GM12864 (cell line): ENCODE measurements at places on chromosomes 2 and 18.

DNA sequence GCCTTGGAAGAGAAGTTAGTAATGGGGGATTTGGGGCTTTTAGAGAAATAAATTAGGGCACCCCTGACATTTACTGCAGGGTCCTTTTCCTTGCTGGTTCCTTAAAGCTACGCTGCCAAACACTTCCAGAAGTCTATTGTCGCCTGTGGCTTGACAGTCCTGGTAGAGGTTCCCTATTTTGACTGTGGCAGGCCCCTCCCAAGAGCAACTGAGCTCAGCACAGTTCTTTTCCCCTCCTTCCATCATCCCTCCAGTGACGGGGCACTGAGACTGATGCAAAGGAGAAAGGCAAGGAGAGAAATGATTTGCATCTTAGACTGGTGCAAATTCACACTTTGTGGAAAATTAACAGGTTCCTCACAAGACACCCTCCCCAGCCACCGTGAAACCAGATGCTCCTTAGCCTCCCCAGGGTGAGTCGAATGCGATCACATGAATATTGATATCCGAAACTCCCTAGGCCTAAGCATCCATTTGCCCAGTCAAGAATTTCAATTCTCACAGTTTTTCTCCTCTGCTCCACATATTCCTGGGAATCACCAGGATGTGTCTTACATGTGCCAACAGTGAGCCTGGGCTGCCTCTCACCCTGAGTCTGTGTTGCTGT is 45.4 kb downstream of the RABL2A start:
- DNase-seq = no peak

DNA sequence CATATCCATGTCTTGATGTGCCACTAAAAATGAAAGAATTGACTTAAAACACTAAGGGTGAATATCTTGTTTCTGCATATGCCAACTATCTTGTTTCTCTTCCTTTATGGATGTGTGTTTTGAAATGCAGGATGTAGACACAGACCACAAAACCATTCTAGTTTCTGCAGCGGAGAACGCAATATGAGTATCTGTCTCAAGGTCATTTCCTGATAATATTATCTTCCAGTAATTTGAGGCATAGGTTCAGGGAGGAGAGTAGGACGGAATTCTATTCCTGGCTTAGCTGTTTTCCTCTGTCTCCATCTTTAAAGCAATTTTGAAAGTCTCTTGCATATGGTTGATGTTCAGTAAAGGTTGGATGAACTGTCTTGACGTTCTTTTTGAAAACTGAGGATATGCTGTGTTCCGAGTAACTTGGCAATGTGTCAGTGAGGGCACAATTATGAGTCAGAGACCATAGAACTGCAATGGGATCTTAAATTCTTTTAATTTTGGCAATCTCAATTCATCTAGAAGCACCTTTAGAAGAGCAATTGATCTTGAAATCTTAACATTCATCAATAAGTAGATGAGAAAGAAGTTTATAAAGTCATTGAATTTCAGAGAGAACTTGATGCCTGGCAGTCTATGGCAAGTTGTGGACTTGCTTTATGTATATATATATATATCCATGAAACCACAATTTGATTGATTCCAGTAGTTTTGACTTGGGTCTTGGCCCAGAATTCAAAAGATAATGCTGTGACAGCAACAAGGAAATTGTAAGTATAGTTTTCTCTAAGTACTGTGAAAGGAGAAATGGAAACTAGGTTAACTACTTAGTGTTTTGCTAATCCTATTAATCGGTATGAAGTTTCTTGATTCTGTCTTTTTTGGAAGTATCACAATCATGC is 24.8 kb downstream of the RAB27B start:
- DNase-seq = no peak

DNA sequence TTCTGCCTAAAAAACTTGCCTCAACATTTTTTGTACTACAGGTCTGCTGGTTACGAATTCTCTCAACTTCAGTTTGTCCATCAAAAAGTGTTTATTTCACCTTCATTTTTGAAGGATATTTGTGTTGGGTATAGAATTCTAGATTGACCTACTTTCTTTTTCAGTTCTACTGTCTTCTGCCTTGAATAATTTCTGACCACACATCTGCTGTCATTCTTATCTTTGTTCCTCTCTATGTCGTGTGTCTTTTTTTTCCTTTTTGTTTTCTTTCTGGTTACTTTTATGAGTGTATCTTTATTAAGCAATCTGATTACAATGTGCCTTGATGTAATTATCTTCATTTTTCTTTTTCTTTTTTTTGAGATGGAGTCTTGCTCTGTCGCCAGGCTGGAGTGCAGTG is 25.3 kb downstream of the ADCY3 start:
- DNase-seq = no peak

DNA sequence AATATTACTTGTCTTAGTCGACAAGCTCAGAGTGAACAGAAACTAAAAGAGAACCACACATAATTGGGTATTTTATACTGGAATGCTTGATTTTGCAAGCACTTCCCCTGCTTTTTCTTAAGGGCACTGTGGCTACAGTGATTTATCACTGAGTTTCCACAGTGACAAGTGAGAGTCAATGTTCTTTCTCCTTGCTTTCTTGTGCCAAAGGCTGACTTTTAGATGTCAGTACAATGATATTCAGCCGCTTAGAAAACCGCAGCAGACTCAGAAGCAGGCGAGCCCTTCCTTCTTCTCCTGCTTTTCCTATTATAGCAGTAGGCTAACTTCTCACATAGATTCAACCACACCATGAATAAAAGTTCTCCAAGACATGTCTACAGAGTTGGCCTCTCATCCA is 1603.6 kb upstream of the NXPH2 start:
- no peak for DNase-seq

DNA sequence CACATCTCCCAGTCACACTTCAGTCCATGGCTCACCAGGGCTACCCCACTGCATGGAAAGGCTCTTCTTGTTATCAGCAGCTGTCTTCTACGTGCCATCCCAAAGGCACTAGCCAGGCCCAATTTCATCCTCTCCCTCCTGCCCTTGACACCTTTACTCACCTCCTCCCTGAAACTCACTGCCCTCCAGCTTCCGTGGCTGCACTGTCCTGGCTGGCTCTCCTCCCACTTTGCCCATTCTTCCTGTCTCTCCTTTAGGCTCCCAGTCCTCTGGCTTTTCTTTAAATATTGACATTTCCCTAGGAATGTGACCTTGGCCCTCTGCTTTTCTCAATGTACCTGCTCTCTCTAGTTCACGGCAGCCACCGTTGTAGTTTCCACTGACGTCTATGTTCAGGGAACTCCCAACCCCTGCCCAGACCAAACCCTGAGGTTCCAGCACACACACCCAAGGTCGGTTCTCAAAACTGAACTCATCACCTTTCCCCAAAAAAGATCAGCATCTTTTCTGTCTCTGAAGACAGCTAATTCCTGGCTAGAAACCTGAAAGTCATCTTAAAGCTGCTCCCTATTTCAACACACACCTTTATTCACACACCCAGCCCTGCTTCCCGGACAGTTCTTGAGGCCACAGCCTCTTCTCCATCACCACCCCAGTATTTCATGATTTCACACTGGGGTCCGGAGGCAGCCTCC is 36.7 kb downstream of the WDFY1 start:
- DNase-seq = no peak

GRCh38 chr2:15844211-15844801 is 96.0 kb upstream of the MYCN start:
- no peak for DNase-seq

GRCh38 chr2:118321432-118322105 is 233.3 kb downstream of the INSIG2 start:
- no peak for DNase-seq

DNA sequence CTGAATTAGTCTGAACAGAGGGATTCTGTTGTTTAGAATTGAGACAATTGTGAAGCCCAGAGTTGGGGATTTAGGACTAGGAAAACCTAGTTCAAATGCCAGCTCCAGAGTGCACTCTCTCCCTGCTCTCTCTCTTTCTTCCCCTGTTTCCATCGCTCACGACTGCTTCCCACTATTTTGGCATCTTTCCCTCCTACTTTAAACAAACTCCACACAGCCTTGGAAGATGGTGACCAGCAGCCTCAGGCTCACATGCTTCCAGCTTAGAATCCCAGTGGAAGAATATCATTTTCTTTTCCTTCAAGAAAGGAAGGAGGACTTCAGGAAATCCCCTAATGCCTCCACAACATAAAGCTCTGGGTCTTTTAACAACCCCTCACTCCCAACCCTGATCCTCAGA is 6.1 kb upstream of the DNMT3A start:
- DNase-seq = no peak

DNA sequence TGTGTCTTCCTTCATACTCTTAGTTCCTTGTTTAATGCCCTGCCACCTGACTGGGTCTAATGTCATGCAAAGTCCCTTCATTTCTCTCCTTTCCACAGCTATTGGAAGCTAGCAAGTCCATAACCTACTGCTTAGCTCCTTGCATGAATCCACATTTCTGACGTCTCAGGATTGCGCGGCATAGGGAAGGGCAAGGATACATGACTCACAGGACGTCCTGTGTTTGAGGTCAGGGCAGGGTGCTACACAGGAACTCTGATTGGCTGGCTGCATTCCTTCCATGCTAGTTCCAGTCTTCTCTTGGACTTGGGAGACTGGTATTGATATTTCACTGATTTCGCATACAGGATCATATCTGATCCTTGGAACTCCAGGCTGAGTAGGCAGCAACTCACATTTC is 137.9 kb downstream of the CDH2 start:
- no peak for DNase-seq

GRCh38 chr2:65291216-65292105 is 63.8 kb downstream of the ACTR2 start:
- DNase-seq = no peak

GRCh38 chr2:129129087-129129486 is 810.4 kb upstream of the HS6ST1 start:
- no peak for DNase-seq

- peak; percentile 48 for DNase-seq
Observed at GRCh38 chr18:24491927-24492834, 31.7 kb downstream of the HRH4 start.
